ENCODE measurements at places on chromosomes 11 and 22. TPM values are rescaled to one million over a fixed set of nuclear protein-coding genes. Genes with fewer than 3 reads are reported as not detected.
A peak's percentile ranks its signal among the peaks of the same experiment; 100 is the strongest.

Gene RIMBP3C
- not detected for total RNA-seq

DNA sequence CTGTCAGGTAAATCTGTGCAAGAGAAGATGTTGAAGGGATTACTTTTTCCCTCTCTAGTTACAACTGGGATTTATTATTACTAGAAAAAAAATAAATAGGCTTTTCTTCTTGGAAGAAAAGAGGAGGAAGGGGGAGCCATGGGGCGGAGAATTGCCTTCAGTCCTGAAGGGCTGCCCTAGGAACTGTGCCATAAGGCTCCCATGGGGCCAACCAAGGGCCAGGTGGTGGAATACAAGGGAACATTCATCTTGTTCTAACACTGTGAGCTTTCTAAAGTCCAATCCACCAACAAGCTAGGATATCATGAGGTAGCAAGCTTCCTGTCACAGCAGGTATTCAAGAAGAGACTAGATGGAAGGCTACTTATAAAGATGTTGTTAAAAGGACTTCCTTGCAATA, 24.8 kb upstream of the NRIP3 start:
- DNase-seq = no peak

DNA sequence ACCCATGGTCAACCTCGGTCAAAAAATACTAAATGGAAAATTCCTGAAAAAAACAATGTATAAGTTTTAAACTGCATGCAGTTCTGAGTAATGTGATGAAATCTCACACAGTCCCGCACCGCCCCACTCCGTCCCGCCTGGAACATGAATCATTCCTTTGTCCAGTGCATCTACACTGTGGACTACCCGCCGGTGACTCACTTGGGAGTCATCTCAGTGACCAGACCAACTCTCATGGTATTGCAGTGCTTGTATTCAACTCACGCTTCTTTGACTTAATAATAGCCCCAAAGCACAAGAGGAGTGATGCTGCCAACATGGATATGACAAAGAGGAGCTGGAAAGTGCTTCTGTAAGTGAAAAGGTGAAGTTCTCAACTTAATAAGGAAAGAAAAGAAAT, 48.8 kb downstream of the ARHGAP32 start:
- no peak for DNase-seq

- DNase-seq = no peak
These were observed 92.6 kb downstream of the CTTN start for GRCh38 chr11:70490723-70491558.

GRCh38 chr11:47904048-47904447, 55.9 kb upstream of the NUP160 start:
- DNase-seq = no peak

Gene SCGB1A1
- total RNA-seq = 0.61 TPM

Gene SYTL2
- 5.8 TPM for total RNA-seq

Gene KCNJ5
- not detected for total RNA-seq

GRCh38 chr11:75241906-75242644, 1.5 kb downstream of the TPBGL start:
- no peak for DNase-seq

Gene BLID
- total RNA-seq = not detected

DNA sequence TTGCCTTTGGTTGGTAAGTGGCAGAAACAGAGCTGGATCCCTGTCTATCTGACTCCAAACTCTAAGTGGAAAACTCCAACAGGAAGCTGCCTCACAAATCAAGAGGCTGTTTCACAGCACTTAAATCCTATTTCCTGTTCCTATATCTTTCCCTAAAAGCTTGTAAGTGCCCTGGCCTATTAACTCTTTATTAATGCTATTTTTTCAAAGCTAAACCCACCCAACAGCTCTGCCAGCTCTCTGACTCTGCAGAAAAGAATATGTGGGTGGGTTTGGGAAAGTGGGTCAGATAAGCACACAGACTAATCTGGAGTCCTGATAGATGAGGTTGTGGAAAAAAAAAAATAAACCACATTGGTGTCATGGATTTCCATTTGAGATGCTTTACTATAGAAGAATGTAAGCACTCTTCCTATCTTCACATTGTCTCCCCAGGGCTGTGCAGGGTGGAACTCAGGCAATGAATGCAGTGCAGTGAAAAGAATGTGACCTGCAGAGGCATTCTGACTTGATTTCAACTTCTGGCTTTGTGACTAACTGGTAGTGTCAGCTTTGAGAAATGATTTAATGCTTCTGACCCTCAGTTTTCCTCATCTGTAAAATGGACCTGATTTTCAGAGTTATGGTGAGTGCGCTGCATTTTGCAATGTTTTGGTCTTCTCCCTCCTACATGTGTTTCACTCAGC, 125.6 kb downstream of the AASDHPPT start:
- no peak for DNase-seq

GRCh38 chr11:69485337-69486041, 4.0 kb downstream of the LINC01488 start:
- no peak for DNase-seq

GRCh38 chr11:94793002-94793401, 24.8 kb downstream of the AMOTL1 start:
- DNase-seq = no peak

DNA sequence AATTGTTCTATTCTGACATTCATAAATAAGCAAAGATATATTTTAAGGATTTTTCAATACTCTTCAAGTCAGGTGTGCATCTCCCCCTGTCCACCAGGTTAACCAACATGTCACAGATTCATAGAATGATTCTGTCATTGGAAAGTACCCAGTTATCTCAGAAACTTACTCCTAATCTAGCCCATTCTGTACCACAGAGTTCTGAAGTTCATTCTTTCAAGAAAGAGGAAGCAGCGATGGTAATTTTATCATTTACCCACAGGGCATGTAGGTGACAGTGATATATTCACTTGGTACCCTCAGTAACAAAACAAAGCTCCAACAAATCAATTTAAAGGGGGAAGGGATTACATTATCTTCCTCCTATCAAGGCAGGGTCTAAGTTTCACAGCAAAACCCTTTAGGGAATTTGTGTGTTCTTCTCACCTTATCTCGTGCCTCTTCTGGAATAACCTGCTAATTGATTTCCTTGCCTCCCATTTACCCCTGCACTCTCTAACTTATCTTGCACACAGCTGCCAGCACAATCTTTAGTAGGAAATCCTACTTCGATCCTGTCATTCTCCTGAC, 19.0 kb upstream of the MPPED2 start:
- no peak for DNase-seq

DNA sequence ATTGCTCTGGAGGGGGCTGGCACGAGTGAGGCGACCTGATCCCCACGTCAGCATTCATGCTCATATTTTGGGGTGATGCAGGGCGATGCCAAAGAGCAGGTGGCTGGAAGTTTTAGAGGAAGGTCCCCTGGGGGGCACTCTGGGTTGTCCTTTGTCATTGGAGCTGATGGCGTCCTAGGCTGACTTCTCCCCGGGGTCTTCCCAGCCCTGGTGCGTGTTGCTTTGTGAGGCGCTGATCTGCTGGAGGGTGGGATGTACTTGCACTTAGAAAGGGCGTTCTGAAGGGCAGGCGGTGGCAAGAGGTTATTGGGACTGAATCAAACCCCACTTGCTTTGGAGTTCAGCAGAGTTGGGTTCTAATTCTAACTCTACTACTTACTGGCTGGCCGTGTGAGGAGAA, 313.3 kb downstream of the NTM start:
- DNase-seq = no peak

Gene TRIM48
- not detected for total RNA-seq

DNA sequence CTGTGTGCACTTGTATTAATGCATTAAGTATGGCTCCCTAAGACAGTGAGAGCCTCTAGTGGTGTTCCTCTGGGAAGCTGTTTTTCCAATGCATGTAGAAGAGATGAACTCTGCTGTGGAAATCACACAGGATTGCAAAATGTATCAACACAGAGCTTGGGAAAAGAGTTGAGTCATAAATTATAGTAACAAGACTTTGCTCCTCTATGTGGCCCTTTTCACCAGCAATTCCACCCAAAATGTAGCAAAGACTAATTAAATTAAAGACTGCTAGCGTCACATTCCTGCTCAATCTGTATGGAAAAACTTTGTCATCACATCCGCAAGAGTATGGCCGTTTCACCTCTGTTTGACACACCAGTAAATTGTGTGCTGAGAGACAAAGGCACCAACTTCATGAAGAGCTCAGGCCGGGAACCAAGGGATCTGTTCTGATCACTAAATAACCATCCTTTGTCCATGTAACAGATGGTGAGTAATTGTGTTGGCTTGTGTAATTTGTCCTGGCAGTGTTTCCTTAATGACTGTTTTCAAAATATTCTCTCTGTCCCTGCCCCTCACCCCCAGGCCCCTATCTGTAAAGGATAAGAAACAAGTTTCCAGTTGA, 209.2 kb upstream of the SORL1-AS1 start:
- DNase-seq = no peak

- DNase-seq = no peak
These were observed 2.3 kb upstream of the FOLR1 start for GRCh38 chr11:72189455-72190250.

- no peak for DNase-seq
These were observed 52.8 kb upstream of the CCDC188 start for GRCh38 chr22:20203552-20204201.

GRCh38 chr11:123559523-123559955, 94.9 kb downstream of the SCN3B start:
- no peak for DNase-seq

DNA sequence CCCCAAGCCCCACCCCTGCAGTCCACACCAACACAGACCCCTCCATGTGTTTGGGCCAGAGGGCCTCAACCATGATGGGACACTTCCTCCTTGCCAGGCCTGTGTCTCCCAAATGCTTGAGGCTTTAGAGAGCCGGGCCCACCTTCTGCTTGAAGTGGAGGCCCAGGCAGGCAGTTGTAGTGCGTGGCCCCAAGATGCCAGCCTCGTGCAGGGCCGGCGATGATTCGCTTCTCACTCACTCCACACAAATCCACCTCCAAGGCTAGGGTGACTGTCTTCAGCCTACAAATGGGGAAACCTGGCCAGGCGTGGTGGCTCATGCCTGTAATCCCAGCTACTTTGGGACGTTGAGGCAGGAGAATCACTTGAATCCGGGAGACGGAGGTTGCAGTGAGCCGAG, 5.7 kb downstream of the PRR5 start:
- no peak for DNase-seq

DNA sequence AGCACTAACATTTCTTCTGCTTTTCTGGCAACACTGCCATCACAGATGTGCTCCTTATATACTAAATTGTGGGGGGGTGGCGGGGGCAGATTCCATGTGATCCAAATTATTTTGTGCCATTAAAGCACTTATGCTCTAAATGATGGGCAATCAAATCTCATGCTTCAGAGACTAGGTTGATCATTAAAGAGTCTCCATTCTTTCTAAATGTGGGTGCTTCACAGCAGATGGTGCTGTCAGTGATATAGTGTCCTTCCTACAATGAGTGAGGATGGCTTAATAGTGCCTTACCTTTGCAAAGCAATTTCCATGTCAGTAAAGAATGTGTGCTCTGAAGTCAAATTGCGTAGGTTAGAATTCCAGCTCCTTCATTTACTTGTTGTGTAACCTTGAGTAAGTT, 589.8 kb downstream of the ETS1 start:
- no peak for DNase-seq

GRCh38 chr11:120209746-120210625, 846 bp upstream of the OAF start:
- no peak for DNase-seq

Gene CREB3L1
- 0.26 TPM for total RNA-seq

- no peak for DNase-seq
These were observed 98.3 kb downstream of the PKNOX2 start for GRCh38 chr11:125262830-125263218.

- no peak for DNase-seq
These were observed 40.1 kb downstream of the REXO2 start for GRCh38 chr11:114479331-114479730.

DNA sequence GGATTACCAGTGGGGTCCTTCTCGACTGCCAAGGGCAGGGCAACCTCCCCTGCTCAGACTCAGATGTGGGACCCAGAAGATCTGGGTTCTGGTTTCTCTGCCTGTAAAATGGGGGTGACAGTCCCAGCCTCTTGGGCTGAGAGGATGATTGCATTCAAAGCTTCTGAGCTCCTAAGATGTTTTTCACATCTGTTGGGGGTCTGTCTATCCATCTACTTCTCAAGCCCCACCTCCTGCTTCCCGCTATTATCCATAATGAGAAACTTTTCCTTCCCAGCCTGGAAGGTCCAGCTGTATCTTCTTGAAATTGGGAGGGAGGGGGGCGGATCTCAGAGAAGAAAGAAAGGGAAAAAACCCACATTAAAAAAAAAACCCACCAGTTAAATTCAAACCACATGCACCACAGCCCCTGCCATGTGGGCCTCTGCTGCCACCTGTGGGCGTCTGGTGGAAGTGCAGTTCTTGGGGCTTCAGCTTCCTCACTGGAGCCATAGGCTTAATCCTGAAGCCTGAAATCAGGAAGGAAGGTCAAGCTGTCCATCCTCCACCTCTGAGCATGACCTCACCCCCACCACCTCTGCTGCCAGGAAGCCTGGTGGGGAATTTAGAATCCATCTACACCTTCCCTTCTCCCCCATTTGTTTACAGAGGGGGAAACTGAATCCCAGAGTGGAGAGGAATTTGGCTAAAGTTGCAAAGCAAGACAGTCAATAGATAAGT, 27.3 kb downstream of the ARHGEF17 start:
- peak; percentile 80 for DNase-seq
